ENCODE measurements at places on chromosomes 2 and 18.
A peak's percentile ranks its signal among the peaks of the same experiment; 100 is the strongest.

GRCh38 chr2:73998451-73998850 lies 13.7 kb downstream of the TET3 start:
- peak; percentile 72 for DNase-seq

DNA sequence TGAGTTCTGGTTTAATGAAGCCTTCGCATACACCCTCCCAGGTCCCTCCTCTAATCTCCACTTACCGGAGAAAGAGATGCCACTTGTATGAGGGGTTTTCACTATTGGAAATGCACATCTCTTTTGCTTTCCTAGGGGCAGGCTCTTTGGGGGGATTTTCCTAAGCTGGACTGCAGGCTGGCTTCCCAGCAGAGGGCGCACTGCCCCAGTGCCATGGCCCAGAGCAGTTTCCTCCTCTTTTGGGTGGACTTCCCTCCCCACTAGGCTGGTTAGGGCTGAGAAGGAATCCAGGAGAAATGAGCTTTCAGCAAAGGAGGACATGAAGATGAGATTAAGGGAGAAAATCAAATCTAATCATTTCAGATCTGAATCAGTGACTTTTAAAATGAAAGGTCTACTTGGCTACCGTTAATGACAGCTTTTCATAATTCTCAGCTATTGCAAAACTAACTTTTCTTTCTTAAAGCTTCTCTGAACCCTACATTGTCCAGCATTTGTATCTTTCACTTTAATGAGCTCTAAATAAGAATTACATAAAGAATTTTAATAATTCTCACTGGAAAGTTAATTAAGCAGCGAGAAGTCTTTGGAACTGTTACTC lies 784.1 kb upstream of the FANCL start:
- DNase-seq: peak; percentile 68

DNA sequence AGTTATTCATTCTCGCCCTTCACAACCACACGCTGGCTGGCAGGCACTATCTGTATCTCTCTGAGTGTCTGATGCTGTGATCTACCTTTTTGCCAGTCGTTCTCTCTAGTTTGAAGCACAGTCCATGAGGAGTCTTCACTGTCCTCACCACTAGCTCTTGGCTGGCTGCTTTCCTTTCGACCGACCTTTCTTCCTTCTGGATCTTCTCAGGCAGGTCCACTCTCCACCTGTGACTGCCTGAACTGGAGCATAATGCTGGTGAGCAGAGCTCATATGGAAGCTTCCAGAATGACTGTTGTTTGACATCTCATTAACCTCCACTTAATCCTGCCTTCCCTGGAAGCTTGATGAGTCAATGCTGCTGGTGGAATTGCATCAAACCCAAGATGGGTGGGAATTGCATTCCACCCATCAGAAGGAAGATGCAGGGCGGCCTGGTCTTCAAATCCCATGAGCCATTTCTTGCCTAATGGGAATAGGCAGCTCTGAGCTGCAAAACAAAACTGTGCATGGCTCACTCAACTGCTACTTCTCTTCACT lies 283.5 kb upstream of the HDAC4 start:
- no peak for DNase-seq

GRCh38 chr18:49460976-49461601 lies 644 bp upstream of the DYM start:
- no peak for DNase-seq

- DNase-seq: no peak
Measured at GRCh38 chr2:31886700-31887099, 124.1 kb downstream of the MEMO1 start.

- DNase-seq: no peak
Measured at GRCh38 chr2:5713101-5713500, 20.9 kb downstream of the SOX11 start.

DNA sequence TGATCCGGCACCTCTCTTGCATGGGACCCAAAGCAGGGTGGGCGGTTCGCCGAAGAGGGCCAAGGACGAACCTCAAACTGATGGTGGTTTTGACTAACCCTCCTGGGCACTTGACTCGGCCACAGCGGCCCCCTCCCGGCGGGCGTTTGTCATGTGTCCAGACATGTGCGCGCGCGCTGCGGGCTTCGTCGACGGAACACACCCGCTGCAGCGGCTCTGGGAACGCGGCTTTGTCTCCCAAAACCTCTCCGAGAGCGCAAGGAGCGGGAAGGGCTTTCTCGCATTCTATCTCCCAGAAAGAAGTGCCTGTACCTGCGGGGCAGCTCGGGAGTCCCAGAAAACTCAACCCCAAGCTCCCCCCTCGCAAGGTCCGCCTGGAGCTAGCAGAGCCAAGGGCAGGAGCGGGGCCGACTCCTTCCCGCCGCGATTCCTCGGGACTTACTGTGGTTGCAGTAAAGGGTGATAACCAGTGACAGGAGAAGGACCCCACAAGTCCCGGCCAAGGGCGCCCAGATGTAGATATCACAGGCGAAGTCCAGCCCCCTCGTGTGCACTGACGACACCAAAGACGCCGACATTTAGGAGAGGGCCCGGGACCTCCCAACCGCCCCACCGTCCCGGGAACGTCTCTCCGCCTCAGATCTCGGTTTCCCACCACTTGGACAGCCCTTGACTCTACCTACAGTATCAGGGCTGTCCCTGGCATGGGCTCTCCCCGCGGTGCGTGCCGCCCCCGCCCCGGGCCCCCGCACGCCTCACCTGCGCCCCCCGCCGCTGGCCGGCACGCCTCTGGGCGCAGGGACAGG lies 1.6 kb downstream of the CD8A start:
- peak; percentile 80 for DNase-seq

DNA sequence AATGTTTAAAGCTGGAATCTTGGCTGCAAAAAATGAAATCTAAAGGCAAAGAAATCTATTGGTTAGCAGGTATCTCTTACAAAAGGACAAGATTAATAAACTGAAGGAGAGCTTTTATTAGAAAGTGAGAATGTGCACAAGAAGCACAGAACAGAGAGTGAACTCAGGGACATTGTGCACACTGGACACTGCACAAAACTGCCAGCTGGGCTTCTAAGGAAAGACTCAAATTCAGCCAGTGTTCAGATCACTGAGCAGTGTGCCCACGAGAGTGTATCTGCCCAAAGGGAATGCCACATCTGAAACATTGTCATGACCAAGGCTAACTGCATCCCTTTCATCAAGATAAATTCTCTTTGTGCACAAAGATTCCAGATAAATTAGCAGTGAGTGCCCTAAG lies 129.7 kb upstream of the KCNH7 start:
- DNase-seq: peak; percentile 14

DNA sequence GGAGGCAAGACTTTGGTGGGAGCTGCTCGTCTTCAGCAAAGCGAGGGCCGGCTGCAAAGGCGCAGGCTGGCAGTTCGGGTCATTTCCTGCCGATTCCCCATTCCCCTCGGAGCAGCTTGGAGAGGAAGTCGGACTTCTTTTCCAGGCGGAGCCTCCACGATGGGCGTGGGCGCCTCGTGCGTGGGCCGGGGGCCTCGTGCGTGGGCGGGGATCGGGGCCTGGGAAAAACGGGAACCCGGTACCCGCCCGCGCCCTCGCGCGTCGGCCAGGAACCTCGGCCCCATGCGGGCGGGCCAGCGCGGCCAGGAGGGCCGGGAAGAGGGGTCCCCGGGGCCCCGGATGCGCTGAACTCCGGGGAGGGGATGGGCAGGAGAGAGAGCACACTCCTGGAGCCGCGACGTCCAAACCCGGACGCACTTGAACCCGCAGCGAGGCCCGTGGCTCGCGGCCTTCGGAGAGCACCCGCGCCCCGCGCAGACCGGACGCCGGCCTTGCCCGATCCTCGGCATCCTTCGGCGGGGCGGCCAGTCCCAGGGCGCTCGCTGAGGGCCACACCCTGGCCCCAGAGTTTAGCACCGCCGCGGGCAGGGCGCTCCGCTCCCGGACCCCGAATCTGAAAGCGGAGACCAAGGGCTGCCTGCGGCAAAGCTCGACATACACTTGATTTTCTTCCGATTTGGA lies 368.4 kb downstream of the MTX2 start:
- DNase-seq: peak; percentile 79

GRCh38 chr2:205868773-205869333 lies 186.6 kb downstream of the NRP2 start:
- DNase-seq: no peak

DNA sequence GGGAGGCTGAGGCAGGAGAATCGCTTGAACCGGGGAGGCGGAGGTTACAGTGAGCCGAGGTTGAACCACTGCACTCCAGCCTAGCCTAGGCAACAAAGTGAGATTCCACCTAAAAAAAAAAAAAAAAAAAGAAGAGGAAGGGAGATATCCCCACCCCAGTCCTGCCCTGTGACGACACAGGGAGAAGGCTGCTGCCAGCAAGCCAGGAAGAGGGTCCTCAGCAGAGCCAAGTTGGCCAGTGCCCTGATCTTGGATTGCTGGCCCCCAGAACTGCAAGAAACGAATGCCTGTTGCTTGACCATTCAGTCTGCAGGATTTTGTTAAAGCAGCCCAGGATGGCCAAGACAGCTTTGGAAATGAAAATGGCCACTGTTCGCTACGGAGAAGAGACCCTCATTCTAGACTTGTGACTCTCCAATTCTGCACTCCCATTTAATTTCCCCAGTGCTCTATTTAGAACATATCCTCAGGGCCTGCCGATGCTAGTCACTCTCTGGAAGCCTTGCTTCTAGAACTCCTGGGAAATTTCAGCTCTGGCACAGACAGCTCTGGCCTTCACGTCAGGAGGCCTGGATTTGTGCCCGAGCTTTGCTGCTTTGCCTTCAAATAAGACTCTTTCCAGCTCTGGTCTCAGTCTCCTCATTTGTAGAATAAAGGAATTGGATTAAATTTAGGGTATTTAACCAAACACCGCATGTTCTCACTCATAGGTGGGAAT lies 15.7 kb upstream of the AMMECR1L start:
- no peak for DNase-seq

DNA sequence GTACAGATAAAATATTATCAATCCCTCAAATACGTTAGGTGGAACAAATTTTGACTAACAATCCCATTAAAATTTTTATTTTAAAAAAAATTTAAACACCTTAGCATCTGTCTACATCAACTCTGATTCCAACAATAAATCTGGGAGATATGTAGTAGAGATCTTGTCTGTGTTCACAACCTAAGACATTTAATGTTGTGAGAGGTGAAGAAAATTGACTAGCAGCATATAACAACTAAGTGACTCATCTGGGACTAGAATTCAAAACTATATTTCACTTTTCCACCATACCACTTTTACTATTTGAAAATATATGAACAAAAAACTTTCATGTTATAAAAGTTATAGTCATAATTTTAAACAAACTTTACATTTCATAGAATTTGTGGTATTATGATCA lies 97.9 kb downstream of the ATAD2B start:
- no peak for DNase-seq

DNA sequence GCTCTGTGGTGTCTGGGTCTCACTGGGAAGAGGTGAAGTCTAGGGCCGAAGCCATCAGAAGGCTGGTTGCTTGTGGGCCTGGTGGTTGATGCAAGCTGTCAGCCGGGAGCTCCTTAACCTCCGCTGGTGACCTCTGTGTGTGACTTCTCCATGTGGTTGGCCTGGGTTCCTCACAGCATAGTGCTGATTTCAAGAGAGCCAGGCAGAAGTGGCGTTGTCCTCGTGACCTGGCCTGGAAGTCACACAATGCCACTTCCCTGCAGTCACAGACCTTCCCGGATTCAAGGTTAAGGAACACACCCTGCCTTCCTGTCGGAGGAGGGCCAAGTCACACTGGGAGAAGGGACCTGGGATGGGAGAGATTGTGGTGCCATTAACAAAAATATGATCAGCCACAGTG lies 303.7 kb upstream of the HS6ST1 start:
- DNase-seq: no peak

- DNase-seq: no peak
Measured at GRCh38 chr2:150484461-150485021, 2.9 kb downstream of the RND3 start.

DNA sequence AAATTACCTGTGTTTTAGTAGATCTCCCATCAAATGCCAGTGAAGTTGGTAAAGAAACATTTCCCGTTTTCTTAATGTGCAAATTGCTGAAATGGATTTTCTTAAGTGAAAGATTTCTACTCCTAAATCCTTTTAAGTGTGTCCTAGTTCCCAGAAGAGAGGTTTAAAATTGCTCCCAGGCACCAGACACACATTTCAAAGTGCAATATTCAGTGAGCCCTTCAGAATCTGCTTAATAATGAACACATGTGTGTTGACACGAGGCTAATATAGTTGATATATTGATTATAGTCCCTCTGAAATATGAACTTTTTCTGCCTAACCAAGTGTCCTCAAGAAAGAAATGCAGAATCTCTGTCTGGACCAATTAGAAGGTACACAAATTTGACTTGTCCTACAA lies 861.7 kb upstream of the CNTNAP5 start:
- DNase-seq: no peak

DNA sequence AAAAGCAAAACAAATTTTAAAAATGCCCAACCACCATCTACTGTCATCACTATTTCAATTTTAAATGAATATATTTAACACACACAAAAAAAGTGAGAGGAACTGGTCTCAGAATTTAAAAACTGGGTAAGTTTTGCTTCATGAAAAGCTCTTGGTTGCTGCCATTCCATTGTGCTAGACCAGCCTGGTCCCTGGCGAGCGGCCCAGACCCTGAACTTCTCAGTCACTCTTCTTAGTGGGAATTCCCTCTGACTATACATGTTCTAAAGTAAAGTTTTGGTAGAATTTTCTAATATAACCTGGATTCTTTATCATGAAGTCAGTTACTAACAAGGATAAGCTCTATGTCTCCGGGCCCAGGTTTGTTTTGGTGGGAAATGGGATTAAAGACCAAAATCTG lies 34.8 kb upstream of the TMEM177 start:
- DNase-seq: no peak

DNA sequence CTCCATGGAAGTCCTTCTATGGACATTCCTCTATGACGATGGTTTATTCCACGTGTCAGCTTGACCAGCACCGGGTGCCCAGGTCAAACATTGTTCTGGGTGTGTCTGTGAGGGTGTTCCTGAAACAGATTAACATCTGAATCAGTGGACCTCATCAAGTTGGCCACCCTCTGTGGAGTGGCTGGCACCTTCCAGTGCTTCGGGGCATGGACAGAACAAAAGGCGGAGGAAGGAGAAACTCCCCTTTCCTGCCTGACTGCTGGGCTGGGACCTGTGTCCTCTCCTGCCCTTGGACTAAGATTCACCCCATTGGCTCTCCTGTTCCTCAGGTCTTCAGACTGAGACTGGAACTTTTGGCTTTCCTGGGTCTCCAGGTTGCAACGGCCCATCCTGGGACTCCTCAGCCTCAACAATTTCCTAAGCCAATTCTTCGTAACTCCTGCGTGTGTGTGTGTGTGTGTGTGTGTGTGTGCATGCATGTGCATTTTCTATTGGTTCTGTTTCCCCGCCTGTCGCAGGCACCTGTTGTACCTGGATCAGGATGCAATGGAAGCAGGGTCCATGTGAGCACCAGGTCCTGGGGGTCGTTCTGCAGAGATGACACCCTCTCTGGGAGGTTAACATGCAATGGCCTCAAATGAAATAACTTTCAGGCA lies 357.2 kb upstream of the SALL3 start:
- no peak for DNase-seq

- no peak for DNase-seq
Measured at GRCh38 chr2:220552790-220553535, 925.5 kb downstream of the SLC4A3 start.

DNA sequence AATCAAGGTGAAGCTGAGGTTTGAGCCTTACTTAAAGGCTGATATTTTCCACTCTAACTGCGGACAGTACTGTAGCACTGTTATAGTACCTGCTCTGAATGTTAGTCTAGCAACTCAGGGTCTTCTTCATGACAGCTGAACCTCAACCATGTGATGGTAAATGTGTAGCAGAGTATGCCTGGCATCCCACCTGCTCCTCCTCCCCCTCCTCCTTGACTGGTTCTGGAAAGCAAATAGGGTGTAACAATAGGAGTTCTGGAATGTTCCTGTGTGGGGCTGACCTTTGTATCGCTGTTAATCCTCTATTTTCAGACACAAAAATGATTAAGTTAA lies 447 bp upstream of the CCL20 start:
- DNase-seq: no peak

- DNase-seq: no peak
Measured at GRCh38 chr2:120729406-120730399, 6.0 kb upstream of the GLI2 start.
